Hepatic stellate cell (primary cell): ENCODE measurements at places on chromosomes 12 and 14.

- peak; percentile 43 for DNase-seq
Observed at GRCh38 chr14:94907626-94908261, 137.8 kb upstream of the GSC start.

GRCh38 chr12:94644141-94644979, 6.0 kb downstream of the TMCC3 start:
- peak; percentile 22 for DNase-seq

- no peak for DNase-seq
Observed at GRCh38 chr14:88323523-88324199, 592 bp upstream of the KCNK10 start.

- DNase-seq: no peak
Observed at GRCh38 chr14:40119765-40120164, 687.5 kb upstream of the FBXO33 start.

- no peak for DNase-seq
Observed at GRCh38 chr12:26251600-26251999, 56.2 kb downstream of the SSPN start.
